Spinal cord (tissue), 10 donors: ENCODE measurements at places on chromosomes 6 and 20. TPM values are rescaled to one million over a fixed set of nuclear protein-coding genes. Genes with fewer than 3 reads are reported as not detected.
A peak's percentile ranks its signal among the peaks of the same experiment; 100 is the strongest.

DNA sequence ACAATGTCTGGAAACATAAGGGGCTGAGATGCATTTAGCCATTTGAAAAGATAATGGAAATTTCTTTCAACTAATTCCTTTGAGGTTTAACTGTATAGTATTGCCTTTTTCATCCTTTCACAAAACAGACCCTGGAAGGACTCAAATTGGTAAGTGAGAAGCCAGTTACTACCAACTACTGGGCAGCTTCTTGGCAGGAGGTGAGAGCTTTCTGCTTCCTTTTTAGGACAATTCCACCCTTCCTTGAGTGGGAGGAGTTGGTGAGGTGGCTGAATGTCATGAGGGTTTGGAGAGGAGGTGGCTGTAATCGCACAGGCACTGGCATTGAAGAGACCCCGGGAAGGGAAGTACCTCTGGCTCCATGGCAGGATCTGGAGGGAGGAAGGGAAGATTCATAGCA is 341.1 kb downstream of the NRN1 start:
- no peak for DNase-seq

- no peak for DNase-seq
These were observed 2.5 kb downstream of the TULP4 start for GRCh38 chr6:158314737-158315136.

DNA sequence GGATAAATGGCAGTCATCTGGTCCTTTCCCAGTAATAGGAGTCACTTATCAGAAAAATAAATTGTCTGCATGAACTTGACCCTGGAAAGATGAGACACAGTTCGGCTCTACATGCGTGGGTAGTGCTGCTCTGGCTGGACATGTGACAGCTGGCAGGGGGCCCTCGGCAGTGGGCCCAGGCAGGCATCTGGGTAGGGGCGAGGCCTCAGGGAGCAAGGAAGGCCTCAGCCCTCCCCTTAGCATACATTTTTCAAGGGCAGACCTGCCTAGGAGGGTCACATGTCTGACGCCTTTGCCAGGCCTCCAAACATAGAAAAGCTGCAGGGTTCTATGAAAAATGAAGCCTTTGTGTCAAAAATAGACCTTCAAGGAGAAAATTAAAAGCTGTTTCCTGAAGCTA is 12.8 kb upstream of the ILRUN start:
- DNase-seq: no peak

DNA sequence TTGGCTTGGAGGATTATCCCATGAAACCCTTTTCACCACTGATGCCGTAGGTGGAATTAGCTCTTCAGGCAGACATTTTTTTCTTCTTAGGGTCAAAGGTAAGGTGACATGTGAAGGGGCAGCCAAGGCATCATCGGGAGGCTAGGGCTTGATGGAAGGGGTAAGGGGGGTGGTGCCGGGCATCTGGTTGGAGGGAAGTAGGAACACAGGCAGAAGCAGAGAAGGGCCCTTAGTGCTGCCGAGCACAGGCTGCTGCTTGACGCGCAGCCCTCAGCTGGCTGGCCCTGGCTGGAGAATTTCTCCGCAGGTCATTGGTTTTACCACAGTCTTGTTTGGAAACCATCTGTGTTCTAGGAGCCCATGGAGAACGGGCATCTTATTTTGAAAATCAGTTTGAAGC is 54.7 kb downstream of the TRAF3IP2 start:
- DNase-seq: no peak

GRCh38 chr20:4740774-4741431 is 19.2 kb downstream of the PRND start:
- no peak for DNase-seq

GRCh38 chr6:19836799-19837510 is at the start of gene ID4:
TSS of gene ID4 (plus strand) at chr6:19837370. CDS start at chr6:19837755, 385 bp downstream.
- peak; percentile 99 for DNase-seq

DNA sequence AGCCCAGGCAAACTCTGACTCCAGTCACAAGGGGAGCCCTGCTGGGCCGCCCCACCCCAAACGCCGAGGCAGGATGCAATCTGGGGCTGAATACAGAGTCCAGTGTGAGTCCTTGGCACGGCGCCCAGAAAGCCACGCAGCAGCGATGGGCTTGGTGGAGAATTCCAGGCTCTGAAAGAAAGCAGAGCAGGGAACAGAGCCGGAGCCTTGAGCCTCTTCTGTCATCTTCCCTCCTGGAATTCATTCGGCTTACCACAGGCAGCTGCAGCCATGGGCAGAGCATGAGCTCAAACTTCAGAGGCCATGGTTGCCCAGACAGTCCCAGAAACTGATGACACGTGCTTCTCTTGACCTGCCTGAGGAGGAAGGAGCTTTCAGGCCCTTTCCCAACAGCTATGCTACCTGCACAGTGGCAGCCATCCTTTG is 441.1 kb upstream of the JARID2 start:
- DNase-seq: peak; percentile 72

GRCh38 chr20:58538752-58539151 is 23.6 kb upstream of the APCDD1L start:
- no peak for DNase-seq

Gene TSBP1
- not detected for total RNA-seq

DNA sequence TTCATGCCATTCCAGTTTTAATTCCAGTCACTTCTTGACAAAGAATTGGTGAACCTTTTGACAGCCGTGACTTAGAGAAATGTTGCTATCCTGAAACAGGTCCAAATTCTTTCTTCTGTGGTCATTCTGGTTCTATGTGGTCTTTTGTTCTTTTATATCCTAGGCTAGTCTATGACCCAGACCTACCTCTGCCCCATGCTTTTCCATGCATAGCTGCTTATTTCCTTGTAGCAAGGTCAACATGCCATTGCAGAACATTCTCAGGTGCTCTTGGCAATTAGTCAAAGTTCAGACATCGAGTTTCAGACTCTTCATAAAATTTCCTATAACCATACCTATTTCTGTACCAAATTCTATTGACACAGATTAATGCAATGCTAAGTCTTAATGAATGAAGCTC is 202.6 kb downstream of the PLCB1 start:
- no peak for DNase-seq

DNA sequence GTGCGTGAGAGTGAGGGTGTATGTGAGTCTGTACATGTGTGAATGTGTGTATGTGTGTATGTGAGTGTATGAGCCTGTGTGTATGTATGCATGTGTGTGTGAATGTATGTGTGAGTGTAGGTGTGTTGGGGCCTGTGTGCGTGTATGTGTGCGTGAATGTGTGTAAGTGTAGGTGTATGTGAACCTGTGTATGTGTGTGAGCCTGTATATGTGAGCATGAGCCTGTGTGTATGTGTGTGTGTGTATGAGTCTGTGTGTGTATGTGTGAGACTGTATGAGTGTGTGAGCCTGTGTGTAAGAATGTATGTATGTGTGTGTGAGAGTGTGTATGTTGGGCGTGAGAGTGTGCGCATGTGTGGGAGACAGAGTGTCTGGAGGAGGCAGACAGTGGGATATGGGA is 15.8 kb upstream of the SULF2 start:
- DNase-seq: no peak

DNA sequence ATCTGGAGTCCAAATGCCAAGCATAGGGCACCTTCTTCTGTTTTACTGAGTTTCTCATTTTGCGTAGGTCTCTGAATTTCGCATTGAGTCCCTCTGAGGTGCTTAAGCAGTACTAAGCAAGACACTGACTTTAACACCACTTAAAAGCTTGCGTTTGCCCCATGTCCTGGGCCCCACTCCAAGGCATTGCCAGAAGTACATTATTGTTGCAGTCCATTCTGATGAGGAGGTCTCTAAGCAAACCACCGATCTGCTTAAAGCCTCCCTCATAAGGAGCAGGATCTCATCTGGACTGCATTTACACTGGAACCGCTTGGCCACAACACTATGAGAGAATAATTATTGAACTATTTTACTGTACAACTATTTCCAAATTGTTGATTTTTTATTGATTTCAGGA is 16.3 kb downstream of the BMP2 start:
- no peak for DNase-seq

Gene VTA1
- total RNA-seq: 91.3 TPM

- no peak for DNase-seq
These were observed 5.5 kb downstream of the FOXQ1 start for GRCh38 chr6:1317302-1317815.

Gene PTP4A1
- total RNA-seq: 127 TPM

DNA sequence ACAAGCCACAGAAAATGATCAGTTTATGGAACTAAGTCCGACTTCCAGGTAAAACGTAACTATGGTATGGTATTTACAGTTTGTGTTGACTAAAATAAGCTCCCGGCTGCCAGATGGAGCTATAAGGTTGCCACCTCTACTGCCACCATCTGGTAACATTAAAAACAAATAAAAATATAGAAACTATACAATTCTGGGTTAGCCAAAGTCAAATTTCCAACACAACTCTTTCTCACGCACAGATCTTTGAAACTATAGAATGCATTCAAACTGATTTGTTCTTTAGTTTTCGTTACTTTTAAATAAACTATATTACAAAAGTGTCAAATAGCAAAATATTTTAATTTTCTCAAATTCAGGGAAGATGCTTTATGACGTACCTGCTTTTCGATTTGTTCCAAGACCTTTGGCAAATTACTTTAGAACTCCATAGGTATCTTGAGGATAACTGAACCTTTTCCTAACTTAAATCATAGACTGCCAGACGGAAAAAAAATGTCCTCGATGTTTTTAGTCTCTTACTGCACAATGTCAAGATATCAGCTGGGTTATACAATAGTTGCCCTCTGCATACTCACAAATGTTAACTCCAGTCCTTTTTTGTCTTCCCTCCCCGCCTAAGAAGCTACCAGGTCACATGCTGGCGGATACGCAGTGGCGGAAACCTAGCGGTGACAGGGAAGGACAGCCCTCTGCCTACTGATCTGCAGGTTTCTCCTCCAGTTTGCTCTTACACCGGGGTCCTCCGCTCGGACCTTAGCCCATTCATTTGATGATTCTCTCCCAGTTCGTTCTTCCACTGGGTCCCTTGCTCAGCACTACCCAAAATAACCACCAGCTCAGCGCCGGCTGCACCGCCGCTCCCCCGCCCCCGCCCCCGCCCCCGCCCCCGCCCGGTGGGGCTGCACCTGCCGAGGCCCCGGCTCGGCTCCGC is 888 bp downstream of the SLC17A5 start:
- DNase-seq: no peak

Gene HCRTR2
- 2.8 TPM for total RNA-seq

Gene HSP90AB1
- total RNA-seq: 875 TPM

- DNase-seq: no peak
These were observed 60.2 kb upstream of the RPS6KA2 start for GRCh38 chr6:166687070-166687878.

DNA sequence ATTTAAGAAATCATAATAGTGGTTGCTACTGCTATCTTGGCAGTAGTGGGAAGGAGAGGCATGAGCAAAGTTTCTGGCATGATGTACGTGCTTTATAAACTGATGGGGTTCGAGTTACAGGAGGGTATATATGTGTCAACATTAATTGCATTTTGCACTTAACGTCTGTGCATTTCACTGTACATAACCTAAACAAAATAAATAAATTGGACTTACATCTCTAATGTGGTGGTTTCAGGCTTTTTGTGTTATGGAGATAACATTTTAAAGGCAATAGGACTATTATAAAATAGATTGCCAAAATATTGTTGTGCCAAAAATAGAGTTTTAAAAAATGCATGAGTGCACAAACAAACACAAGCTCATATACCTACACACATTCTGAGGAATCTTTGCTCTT is 1001.1 kb upstream of the GJE1 start:
- DNase-seq: no peak

- no peak for DNase-seq
These were observed 9.0 kb upstream of the HDAC2 start for GRCh38 chr6:113979937-113980336.
